ENCODE measurements at places on chromosomes 4 and X.
A peak's percentile ranks its signal among the peaks of the same experiment; 100 is the strongest.

DNA sequence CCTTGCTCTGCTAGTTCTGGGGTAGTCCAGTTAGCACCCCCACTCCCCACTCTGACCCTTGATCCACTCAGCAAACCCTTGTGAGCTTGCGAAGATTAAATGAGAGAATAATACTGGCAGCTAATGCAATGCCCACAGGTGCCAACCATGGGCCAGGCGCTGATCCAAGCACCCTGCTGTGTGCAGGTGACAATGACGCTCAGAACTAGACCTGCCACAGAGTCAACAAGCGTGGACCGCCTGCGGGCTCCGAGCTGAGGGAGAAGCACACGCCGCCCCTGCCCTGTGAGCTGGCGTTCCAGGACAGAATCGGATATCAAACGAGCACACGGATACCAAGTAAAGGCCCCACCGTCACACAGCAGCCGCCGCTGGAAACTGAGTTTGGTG lies 129.2 kb downstream of the FAM53A start:
- no peak for DNase-seq

GRCh38 chr4:152735396-152735859 lies 44.1 kb downstream of the TIGD4 start:
- DNase-seq, result peak; percentile 61

- no peak for DNase-seq
Measured at GRCh38 chr4:154234576-154234975, 257.0 kb downstream of the DCHS2 start.

DNA sequence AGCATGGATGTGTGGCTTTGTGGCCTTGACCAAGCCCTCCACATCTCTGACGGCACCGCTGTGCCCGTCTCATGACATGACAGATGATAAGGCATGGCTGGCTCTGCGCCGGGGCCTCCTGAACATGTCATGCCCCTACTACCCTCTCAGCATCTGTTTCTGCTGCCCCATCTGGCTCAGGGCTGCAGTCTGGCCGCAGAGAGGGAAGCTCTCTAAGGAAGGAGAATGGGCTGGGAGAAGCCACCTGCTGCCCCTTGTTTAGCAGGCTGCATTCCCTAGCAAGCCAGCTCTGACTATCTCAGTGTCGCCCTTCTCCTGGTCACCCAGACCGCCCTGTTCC lies 7.2 kb downstream of the ZNF185 start:
- no peak for DNase-seq

- no peak for DNase-seq
Measured at GRCh38 chrX:74422576-74423288, 1.4 kb downstream of the SLC16A2 start.

DNA sequence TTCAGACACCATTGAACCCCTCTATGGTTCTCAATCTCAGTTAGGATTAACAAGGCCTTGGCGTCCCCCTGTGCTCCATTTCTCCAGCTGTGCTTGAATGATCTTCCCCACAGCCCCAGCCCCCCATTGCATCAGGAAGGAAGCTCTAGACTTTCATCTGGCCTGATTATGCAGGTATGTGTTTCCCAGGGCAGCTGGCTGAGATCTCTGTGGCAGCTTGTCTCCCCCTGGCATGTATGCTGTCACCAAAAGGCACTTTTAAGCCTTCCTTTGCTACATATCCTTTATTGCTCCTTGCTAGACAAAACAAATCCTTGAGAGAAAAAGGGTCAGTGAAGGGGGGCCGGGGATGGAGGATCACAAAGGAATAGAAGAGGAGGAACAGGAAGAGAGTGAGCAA lies 1056.0 kb upstream of the SLIT2 start:
- no peak for DNase-seq

DNA sequence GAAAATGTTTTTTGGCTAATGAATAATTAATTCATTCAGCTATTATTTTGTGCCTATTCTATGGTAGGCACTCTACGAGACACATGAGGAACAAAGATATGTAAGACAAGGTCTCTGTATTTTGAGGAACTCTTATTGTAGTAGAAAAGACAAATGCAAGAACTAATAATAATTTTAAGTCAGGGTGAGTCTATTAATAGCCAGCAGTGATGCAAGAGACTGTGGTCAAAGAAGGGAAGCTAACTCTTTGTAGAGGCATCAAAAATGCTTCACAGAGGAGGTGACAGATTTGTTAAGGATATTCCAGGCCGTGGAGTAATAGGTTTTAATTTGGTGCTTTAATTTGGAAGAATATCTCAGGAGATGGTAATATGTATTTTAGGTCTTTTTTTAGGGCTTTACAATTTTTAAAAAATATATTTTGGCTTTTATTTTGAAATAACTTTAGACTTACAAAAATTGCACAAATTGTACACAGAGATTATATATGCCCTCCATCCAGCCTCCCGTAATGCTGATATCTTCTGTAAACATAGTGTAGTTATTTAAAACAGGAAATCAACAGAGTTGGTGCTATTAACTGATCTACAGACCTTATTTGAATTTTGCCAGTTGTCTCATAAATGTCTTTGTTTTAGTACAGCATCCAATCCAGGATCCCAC lies 48.1 kb downstream of the DCLK2 start:
- DNase-seq, result no peak

GRCh38 chrX:13110433-13111324 lies 66.3 kb upstream of the FAM9C start:
- DNase-seq, result no peak

GRCh38 chr4:72513227-72513626 lies 55.8 kb downstream of the ADAMTS3 start:
- no peak for DNase-seq

DNA sequence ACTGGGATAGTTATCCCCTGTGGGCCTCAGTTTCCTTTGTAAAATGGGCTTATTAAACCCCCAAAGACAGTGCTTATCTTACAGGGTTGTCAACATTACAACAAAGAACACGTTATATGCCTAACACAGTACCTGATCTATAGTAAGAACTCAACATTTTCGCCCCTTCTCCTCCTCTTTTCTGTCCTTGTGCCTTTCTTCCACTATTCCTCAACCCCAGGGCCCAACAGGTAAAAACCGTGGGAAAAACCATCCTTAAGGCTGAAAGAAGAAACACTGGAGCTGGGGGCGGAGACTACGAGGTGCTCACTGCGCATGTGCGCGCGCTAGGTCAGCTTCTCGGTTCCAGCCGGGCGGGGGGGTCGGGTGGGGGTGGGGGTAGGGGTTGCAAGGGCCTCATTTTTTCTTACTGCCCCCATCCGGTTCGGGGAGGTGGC lies 426 bp upstream of the XIAP start:
- peak; percentile 57 for DNase-seq

GRCh38 chr4:55682295-55682694 lies 46.2 kb upstream of the NMU start:
- DNase-seq, result no peak

DNA sequence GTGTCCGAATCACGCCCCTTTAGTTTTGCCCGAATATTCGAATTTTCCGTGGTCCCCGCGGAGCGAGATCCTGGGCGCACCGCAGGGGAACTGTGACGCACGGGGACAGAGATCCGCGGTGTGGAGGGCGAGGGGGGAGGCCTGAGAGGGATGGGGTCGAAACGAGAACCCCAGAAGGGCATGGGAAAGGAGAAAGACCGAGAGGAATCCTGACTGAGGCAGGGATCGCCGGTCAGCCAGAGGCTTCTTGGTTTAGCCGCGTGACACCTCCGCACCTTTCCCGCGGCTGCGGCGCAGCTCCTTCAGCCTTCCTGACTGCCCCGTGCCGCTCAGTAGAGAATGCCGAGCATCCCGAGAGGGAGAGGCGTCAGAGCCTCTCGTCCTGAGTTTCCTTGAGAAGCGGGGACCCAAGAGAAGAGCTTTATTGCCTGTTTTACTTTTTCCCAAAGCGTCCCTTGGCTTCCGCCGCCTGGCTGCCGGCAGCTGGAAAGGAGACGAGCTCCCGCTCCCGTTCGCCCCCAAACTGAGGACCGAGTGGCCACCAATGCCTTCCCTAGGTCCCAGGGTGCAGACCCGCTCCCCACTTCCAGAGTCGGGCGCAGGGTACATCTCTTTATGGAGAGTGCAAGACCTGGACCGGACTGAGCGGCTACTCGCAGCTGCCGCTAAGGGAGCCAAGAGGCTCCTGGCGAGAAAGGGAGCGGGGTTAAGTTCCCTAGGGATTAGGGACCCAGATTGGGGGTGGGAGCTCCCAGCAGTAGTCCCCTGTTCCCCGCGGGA lies 911 bp upstream of the GPR50 start:
- no peak for DNase-seq

DNA sequence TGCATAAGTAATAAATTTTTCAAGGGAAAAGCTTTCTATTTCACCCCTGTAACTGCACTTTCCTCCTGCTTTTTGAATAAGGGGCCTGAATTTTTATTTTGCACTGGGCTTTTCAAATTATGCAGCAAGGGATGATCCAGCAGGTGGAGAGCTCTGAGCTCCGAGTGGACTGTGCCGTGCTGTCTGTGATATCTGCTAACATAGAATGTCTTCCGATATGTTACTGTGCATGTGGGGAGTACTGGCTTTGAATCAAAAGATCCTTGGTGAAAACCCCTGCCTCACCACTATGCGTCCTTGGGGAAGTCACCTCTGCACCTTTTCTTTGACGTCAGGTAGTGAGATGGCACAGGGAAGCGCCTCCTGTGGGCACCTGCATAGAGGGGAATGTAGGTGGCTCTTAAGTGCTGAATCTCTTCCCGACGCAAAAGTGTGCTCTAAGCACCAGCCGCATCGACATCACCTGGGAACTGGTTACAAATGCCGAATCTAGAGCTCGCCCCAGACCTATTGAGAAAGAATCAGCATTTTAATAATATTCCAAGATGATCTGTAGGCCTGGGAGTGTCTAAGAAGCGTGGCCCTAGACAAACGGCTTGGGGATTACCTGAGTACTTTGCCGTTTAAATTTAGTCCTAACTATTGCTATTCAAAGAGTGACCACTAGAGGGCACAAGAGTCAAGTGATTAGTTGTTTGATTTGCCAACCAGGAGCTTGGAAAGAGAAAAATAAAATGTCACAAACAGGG lies 19.2 kb upstream of the WFS1 start:
- peak; percentile 45 for DNase-seq

GRCh38 chr4:374298-375160 lies 36.9 kb downstream of the ZNF141 start:
- DNase-seq, result no peak

DNA sequence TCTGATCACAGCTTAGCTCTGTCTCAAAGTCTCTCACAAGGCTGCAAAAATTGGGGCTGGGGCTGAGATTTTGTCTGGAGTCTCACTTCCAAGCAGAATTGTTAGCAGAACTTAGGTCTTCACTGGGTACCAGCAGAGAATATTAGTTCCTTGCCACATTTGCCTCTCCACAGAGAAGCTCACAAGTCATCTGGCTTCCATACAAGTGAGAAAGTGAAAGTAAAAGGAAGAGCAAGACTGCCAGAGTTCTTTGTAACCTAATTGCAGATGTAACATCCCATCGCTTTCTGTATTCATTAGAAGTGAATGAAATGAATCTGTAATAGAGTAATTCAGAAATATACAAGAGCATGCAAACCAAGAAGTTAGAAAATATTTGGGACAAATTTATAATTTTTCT lies 624.1 kb upstream of the GNPDA2 start:
- DNase-seq, result no peak

DNA sequence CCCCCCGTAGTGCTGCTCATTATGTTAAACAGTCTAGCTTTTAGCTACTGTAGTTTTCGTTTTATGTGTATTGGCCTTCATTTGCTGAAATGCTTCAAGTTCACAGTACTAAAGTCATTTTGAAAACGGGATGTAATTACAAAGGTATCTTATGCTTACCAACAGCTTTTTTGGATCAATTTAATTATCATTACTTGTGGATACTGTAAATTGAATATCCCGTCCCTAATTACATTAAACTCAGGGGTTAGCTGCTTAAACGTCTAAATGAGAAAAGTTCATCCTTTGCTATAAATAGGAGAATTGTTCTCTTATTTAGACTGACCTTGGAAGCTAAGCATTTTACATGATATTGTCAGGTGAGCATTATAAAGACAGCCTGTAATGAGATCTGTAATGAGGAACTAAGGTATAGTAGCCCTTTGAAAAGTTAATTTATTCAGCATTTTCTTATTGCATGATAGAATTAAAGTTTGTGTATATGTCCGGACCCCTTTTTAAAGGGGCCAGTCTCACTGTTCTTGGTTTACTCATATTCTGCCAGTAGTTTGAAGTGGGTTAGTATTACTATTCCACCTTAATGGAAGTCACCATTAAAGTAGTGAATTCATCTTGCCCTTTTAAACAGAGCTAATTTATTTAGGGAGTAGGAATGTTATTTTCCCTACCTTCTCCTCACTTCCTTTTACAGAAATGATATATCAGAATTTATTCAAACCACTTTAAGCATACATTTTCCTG lies 252.6 kb downstream of the TENM3 start:
- DNase-seq, result no peak

GRCh38 chr4:99405433-99406115 lies 29.6 kb downstream of the ADH7 start:
- peak; percentile 62 for DNase-seq

DNA sequence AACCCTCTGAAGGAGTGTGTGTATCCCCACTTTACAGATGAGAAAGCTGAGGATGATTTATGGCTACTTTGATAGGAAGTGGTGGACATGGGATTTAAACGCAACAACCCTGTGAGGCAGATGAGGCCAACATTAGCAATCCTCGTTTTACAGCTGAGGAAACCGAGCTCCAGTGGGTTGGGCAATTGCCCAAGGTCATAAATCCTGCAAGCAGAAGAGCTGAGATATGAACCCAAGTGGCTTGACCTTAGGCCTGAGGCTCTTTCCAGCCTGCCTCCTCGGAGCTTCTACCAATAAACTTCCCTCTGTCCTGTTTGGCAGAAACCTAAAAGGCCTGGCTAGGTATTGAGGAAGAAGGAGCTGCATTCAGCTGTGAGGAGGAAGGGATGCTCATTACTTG lies 185.5 kb upstream of the RBPJ start:
- DNase-seq, result no peak

DNA sequence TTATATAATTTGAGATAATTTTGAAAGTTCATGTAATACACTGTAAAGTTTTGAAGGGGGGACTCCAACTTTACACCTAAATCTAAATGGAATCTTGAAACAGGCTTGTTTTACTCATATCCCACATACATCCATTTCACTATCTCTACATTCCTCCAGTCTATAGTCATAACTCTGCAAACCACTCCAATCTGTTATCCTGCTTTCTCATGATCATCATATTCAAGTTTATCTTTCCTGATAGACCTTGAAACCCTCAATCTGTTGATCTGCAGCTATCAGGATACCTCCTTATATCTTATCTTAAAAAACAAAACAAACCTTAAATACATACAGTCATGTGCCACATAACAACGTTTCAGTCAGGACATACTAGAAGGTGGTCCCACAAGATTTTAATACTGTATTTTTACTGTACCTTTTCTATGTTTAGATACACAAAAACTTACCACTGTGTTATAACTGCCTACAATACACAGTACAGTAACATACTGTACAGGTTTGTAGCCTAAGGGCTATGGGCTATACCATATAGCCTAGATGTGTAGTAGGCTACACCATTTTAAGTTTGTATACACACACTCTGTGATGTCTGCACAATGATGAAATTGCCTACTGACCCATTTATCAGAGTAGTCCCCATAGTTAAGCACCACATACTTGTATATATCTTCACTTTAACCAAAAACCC lies 14.0 kb downstream of the CHIC2 start:
- no peak for DNase-seq

DNA sequence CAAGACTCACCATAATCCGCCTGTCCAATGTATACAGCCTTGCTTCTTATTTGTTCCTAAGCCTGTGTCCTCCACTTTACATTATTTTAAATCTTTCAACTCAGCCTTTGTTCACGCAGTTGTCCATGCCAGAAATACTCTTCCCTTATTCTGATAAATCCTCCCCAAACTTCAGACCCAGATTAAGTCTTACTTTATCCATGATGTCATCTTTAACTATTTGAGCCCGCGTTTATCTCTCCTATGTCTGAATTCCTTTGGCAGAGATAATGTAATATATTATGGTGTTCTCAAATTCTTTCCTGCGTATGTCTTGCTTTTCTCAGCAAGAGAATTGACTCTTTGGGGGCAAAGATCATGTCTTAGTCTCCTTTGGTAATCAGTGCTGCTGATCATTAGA lies 129.6 kb downstream of the LUZP4 start:
- DNase-seq, result no peak
